ENCODE measurements at places on chromosomes 13 and 19. TPM values are rescaled to one million over a fixed set of nuclear protein-coding genes. Genes with fewer than 3 reads are reported as not detected.

ZNF583 gene
- 2.6 TPM for total RNA-seq

DNA sequence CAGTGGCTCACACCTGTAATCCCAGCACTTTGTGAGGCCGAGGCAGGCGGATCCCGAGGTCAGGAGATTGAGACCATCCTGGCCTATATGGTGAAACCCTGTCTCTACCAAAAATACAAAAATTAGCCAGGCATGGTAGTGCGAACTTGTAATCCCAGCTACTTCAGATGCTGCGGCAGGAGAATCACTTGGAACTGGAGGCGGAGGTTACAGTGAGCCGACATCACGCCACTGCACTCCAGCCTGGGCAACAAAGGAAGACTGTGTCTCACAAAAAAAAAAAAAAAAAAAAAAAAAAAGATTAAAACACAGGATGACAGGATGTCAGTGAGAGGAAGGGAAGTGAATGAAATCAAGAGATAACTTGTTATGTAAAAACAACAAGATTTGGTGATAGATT, 1158.5 kb downstream of the PCDH9 start:
- no peak for DNase-seq

GRCh38 chr19:38848299-38849146, 1.3 kb downstream of the HNRNPL start:
- no peak for DNase-seq

GRCh38 chr13:98405690-98406344, 171.1 kb downstream of the STK24 start:
- DNase-seq: no peak

DNA sequence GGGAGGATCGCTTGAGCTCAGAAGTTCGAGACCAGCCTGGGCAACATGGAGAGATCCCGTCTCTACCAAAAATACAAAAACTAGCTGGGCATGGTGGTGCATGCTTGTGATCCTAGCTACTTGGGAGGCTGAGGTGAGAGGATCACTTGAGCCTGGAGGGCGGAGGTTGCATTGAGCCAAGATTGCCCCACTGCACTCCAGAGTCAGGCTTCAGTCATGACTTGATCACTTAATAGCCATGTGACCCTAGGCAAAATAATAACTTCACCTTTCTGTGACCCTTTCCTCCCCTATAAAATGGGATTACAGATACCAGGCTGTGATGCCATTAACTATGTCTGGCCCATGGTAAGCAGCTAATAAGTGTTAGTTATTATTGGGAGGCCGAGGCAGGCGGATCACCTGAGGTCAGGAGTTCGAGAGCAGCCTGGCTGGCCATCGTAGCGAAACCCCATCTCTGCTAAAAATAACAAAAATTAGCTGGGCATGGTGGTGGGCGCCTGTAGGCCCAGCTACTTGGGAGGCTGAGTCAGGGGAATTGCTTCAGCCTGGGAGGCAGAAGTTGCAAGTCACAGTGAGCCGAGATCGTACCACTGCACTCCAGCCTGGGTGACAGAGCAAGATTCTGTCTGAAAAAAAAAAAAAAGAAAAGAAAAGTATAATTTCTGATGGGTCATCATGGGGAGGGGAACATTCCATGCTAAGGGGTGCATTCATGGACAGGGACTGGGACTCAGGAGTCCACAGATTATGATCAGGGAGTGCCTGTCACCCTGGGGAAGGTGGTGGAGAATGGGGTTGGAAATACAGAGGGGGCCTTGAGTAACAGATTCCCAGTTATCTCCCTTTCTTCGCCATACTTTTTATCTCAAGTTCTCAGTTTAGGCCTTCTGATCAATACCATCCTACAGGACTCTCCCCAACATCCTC, 15.5 kb downstream of the TPM4 start:
- DNase-seq: no peak

GRCh38 chr19:30966486-30966885, 382.8 kb downstream of the TSHZ3 start:
- no peak for DNase-seq

- no peak for DNase-seq
Measured at GRCh38 chr19:49615861-49616260, 24.1 kb downstream of the RRAS start.

DNA sequence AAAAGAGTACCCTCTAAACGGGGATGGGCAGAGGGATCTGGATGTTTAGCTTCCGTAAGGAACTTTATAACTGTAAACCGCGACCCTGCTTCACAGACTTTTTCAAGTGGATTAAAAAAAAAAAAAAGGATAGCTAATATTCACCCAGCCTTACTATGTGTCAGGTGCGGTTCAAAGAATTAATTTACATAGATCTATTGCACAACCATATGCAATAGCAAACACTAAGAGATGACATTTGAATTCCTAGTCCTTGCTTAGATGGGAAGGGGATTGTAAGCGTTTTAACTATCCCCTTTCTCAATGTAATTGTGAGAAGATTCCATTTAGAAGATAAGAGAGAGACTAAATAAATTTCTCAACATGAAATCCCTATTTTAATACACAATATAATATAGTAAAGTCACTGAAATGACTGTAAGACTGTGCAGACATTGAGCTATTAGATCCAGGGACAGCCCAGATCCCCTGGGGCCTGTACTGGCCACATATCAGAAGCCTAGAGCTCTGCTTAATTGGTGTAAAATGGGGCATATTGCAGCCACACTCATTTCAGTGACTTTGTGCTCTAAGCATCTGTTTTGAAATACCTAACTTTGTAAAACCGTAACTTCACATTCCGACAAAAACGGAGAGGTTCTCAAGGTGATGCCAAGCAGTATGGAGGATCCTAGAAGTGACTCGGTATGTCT, 13.6 kb downstream of the LATS2 start:
- no peak for DNase-seq

Data from H1 (cell line).